Natural killer cell treated with Interleukin-12 subunit alpha and Interleukin-12 subunit beta and Interleukin-15 and Interleukin-18, amount 100 ng/mL, for 72 hours (primary cell): ENCODE measurements at places on chromosomes 6 and 20. TPM values are rescaled to one million over a fixed set of nuclear protein-coding genes. Genes with fewer than 3 reads are reported as not detected.

DNA sequence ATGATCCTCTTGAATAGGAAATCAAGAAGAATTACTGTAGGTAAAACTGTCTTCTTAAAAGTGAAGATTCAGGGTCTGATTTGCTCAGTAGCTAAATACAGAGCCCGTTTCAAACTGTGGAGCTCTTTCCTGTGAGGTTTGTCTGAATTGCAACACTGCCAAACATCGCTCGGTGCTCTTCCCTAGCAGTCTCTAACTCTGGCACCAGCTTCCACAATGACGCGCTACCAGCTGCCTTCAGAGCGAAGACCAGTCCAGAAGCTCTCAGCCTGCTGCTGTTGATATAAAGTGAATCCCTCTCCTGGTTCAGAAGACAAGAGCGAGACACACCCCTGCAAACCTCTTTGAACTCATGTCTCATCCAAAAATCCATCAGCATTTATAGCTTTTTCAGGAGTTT is 447.0 kb downstream of the LMBRD1 start:
- DNase-seq = no peak

GRCh38 chr6:30007132-30007764 is 53.8 kb upstream of the POLR1H start:
- DNase-seq = peak; percentile 64

The BIRC7 gene
- not detected for total RNA-seq

The GJA10 gene
- total RNA-seq = not detected
